Nephron progenitor cell (in vitro differentiated cells): ENCODE measurements at places on chromosomes 7 and 10.

DNA sequence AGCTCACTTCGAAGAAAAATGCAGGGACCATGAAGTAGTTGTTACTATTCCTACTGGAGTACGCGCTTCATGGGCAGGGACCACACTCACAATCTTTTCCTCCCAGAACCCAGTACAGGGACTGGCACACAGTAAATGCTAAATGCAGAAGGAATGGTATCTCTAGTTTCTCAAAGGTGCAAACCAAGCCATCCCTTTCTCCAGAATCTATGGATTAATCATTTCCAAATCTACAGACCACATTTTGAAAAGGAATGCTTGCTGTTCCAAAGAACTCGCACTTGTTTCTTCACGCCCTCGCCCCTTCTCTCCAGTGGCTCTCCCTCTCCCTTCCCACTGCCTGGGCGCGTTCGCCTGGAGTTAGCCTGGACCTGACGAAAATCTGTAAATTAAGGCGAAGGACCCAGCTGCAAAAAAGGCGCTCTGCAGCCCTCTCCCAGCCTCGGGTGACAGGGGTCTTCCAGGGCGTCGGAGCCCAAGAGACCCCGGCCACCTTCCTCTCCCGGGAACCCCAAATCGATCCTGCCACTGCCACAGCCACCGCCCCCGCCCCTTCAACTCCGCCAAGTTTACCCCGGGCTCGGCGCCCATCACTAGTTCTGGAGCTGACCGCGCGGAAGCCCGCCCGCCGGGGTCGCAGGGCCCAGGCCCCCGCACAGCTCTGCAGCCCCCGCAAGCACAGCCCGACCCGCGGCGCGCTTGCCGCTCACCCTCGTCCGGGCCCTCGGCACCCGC is 527 bp downstream of the PDIA4 start:
- DNase-seq: no peak

DNA sequence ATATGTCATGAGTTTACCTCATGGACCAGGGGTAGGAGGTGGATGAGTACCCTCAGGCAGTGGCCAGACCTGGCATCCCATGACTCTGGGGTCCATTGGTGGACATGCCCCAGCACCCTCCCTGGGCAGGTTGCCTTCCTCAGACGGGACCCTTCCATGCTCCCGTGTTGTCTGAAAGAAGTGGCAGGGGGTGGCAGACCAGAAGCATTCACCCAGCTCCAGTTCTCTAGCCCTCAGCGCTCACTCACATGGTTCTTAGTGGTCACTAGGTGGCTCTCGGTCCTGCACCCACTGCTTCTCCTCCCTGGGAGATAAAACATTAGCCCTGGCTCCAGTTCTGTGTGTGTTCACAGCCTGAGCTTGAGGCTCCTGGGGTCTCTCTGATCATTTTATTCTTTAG is 6.0 kb downstream of the RBP3 start:
- DNase-seq: no peak

- peak; percentile 87 for DNase-seq
Measured at GRCh38 chr10:35336084-35336831, at the start of gene CCNY. CCNY (plus strand) TSS chr10:35336509; CDS start chr10:35337054, 545 bp downstream.

- peak; percentile 0 for DNase-seq
Measured at GRCh38 chr7:44278451-44279161, 46.8 kb downstream of the CAMK2B start.

GRCh38 chr7:7881581-7881980 is 87.0 kb upstream of the GLCCI1 start:
- DNase-seq: no peak

DNA sequence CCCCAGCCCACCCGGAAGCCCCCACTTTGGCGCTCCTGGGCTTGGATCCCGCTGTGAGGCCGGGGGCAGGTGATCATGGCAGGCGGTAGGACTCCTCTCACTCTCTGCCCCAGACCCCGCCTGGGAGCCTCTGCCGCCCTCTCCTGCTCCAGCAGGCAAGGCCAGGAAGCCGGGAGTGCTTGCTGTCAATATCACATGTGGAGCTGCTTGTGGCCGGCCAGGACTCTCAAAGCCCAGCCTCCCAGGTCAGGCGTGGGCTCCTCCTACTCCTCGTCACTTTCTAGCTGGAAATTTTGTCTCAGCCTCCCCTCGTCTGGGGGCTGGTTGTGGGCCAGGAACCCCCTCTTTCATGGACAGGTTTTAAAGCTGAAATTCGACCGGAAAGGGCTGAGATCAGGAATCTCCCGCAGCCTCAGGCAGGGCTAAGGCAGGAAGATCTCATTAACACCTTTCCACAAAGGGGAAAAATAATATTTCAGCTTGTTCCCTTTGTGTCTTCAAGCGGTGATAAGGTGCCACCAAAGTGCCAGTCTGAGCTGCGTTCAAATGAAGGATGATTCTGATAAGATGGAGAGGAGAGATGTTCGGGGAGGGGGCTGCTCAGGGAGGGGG is 273.6 kb upstream of the PODXL start:
- DNase-seq: peak; percentile 68
